ENCODE measurements at places on chromosomes 16 and 17. TPM values are rescaled to one million over a fixed set of nuclear protein-coding genes. Genes with fewer than 3 reads are reported as not detected.
A peak's percentile ranks its signal among the peaks of the same experiment; 100 is the strongest.

- H3K4me1 ChIP-seq = peaks cover 11% of the 10 kb centered on the region
- no peak overlapping the region for H3K27ac ChIP-seq
- H3K36me3 ChIP-seq = no peaks in the 10 kb centered on the region
Observed at GRCh38 chr17:31092475-31093064, 2.2 kb upstream of the NF1 start.

The TSNAXIP1 gene
- total RNA-seq = 0.47 TPM

The PARD6A gene
- total RNA-seq = 7.2 TPM

The ZCCHC14 gene
- total RNA-seq = 4.6 TPM

The PLXDC1 gene
- 2.4 TPM for total RNA-seq

The EVPLL gene
- total RNA-seq = not detected

- H3K4me1 ChIP-seq = no peaks in the 10 kb centered on the region
- H3K4me3 ChIP-seq = no peak overlapping the region
- no peaks in the 10 kb centered on the region for H3K36me3 ChIP-seq
- no peak for DNase-seq
- peaks cover 9% of the 10 kb centered on the region for H3K27me3 ChIP-seq
Observed at GRCh38 chr16:55379876-55380390, 55.9 kb downstream of the IRX6 start.

DNA sequence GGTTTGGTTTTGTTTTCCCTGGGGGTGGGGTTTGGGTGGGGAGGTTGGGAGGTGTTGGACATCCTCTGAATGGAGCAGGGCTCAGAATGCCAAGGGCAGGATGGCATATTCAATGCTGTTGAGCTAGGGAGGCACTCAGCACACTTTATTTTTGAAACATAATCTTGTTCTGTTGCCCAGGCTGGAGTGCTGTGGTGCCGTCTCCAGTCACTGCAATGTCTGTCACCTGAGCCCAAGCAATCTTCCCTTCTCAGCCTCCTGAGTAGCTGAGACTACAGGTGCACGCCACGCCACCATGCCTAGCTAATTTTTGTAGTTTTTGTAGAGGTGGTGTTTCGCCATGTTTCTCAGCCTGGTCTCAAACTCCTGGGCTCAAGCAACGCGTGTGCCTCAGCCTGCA is 186.1 kb downstream of the RPTOR start:
- peak overlapping the region; percentile 59 for H3K4me3 ChIP-seq
- DNase-seq = no peak
- no peaks in the 10 kb centered on the region for H3K27me3 ChIP-seq
- peak overlapping the region; percentile 91 for H3K27ac ChIP-seq

GRCh38 chr17:66214884-66215528 is 14.2 kb downstream of the APOH start:
- H3K27ac ChIP-seq = no peak overlapping the region
- DNase-seq = no peak
- no peaks in the 10 kb centered on the region for H3K36me3 ChIP-seq
- no peak overlapping the region for H3K4me3 ChIP-seq
- H3K27me3 ChIP-seq = peaks cover 6% of the 10 kb centered on the region

- no peak overlapping the region for H3K4me3 ChIP-seq
- no peaks in the 10 kb centered on the region for H3K36me3 ChIP-seq
- no peak for DNase-seq
- H3K27ac ChIP-seq = no peak overlapping the region
- no peaks in the 10 kb centered on the region for H3K27me3 ChIP-seq
Observed at GRCh38 chr17:56292010-56292409, 138.7 kb downstream of the ANKFN1 start.

GRCh38 chr16:83956336-83957289 is 3.6 kb downstream of the OSGIN1 start:
- peaks cover 17% of the 10 kb centered on the region for H3K27me3 ChIP-seq
- no peaks in the 10 kb centered on the region for H3K36me3 ChIP-seq
- peaks cover 8% of the 10 kb centered on the region for H3K4me1 ChIP-seq
- no peak overlapping the region for H3K27ac ChIP-seq

The KRTAP1-5 gene
- total RNA-seq = not detected

The YBX2 gene
- 0.83 TPM for total RNA-seq

GRCh38 chr16:31198207-31198882 is 4.2 kb downstream of the PYCARD start:
- H3K36me3 ChIP-seq = peaks cover 41% of the 10 kb centered on the region
- no peak overlapping the region for H3K4me3 ChIP-seq

DNA sequence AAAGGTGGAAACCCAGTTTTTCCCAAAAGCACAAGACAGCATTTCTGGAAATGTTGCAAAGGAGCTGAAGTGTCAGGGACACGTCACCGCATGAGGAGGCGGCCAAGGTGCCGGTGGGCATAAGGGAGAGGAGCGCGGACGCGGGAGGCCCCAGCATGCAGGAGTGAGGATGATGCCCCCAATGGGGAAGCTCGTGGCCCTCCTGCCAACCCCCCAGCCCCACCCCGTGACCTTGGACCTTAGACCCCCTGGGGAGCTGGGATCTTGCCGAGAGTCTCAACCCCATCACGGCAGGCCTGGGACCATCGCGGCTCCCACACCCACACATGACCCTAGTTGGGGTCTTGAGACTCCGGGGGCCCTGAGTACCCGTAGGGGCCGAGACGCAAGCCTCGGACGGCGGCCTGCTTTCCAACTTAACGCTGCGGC is 119.4 kb upstream of the METRNL start:
- H3K36me3 ChIP-seq = peaks cover 18% of the 10 kb centered on the region
- DNase-seq = no peak
- H3K4me1 ChIP-seq = peaks cover 5% of the 10 kb centered on the region
- H3K4me3 ChIP-seq = no peak overlapping the region
- no peak overlapping the region for H3K27ac ChIP-seq
- H3K27me3 ChIP-seq = no peaks in the 10 kb centered on the region

The KLHL10 gene
- not detected for total RNA-seq

Data from activated CD8-positive, alpha-beta T cell treated with anti-CD3 and anti-CD28 coated beads for 36 hours (primary cell).